ENCODE measurements at places on chromosomes 6 and 20. TPM values are rescaled to one million over a fixed set of nuclear protein-coding genes. Genes with fewer than 3 reads are reported as not detected.

- no peaks in the 10 kb centered on the region for H3K4me1 ChIP-seq
- no peak overlapping the region for H3K4me3 ChIP-seq
- H3K27me3 ChIP-seq = no peaks in the 10 kb centered on the region
- no peak overlapping the region for H3K27ac ChIP-seq
- no peak for DNase-seq
Measured at GRCh38 chr6:98514796-98515195, 319.6 kb upstream of the POU3F2 start.

DNA sequence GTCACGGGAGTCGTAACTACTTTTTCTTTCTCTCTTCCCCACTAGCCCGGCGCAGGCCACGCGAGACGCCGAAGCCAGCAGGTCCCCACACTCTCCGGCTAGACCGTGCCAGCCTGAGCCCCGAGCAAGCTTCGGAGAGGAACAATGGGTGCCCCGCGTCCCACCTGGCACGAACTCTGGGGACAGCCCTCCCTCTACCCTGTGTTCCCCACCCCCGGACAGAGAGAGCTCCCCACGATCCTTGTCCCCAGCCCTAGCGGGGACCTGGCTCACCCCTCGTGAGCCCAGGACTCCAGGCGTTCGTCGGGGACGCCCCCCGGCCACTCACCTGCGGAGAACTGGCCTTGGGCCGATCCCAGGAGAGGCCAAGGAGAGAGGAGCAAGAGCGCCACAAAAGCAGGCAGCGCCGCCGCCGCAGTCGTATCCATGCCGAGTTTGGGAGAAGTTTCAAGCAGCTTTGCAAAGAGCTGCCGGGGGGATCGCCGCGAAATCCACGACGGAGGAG, 416 bp downstream of the PTPRK start:
- no peaks in the 10 kb centered on the region for H3K27me3 ChIP-seq
- peak; percentile 62 for DNase-seq
- peak overlapping the region; percentile 84 for H3K4me3 ChIP-seq
- peak overlapping the region; percentile 95 for H3K27ac ChIP-seq
- no peaks in the 10 kb centered on the region for H3K36me3 ChIP-seq
- H3K4me1 ChIP-seq = peaks cover 3% of the 10 kb centered on the region

- H3K27ac ChIP-seq = no peak overlapping the region
- H3K27me3 ChIP-seq = no peaks in the 10 kb centered on the region
- no peak overlapping the region for H3K4me3 ChIP-seq
- no peak for DNase-seq
- no peaks in the 10 kb centered on the region for H3K36me3 ChIP-seq
Measured at GRCh38 chr6:118528129-118528528, 20.0 kb upstream of the PLN start.

- no peak for DNase-seq
- no peak overlapping the region for H3K27ac ChIP-seq
- H3K36me3 ChIP-seq = no peaks in the 10 kb centered on the region
- no peaks in the 10 kb centered on the region for H3K4me1 ChIP-seq
- H3K4me3 ChIP-seq = no peak overlapping the region
- H3K27me3 ChIP-seq = no peaks in the 10 kb centered on the region
Measured at GRCh38 chr20:1835186-1836035, 59.8 kb upstream of the SIRPA start.

Gene ACTL10
- 1.4 TPM for total RNA-seq
